ENCODE measurements at places on chromosomes 3 and 15. TPM values are rescaled to one million over a fixed set of nuclear protein-coding genes. Genes with fewer than 3 reads are reported as not detected.

Gene CCK
- not detected for total RNA-seq

Gene NSMCE3
- total RNA-seq = 11.4 TPM

Gene TICRR
- total RNA-seq = 5.1 TPM

Gene UNC13C
- total RNA-seq = not detected

- no peak overlapping the region for H3K27ac ChIP-seq
- H3K27me3 ChIP-seq = no peaks in the 10 kb centered on the region
- no peak for DNase-seq
- no peaks in the 10 kb centered on the region for H3K36me3 ChIP-seq
- no peaks in the 10 kb centered on the region for H3K4me1 ChIP-seq
Observed at GRCh38 chr3:76841747-76842146, 198.2 kb upstream of the ROBO2 start.

- no peaks in the 10 kb centered on the region for H3K4me1 ChIP-seq
- no peaks in the 10 kb centered on the region for H3K27me3 ChIP-seq
- no peak overlapping the region for H3K27ac ChIP-seq
- no peak for DNase-seq
- H3K36me3 ChIP-seq = no peaks in the 10 kb centered on the region
Observed at GRCh38 chr3:7421065-7421464, 560.1 kb downstream of the GRM7 start.

GRCh38 chr3:128470134-128470899 is 3.6 kb upstream of the DNAJB8 start:
- H3K4me3 ChIP-seq = no peak overlapping the region
- peaks cover 36% of the 10 kb centered on the region for H3K27me3 ChIP-seq
- no peaks in the 10 kb centered on the region for H3K4me1 ChIP-seq
- no peak overlapping the region for H3K27ac ChIP-seq

GRCh38 chr3:186519021-186519658 is 25.0 kb downstream of the CRYGS start:
- H3K36me3 ChIP-seq = no peaks in the 10 kb centered on the region
- no peak overlapping the region for H3K4me3 ChIP-seq
- no peak overlapping the region for H3K27ac ChIP-seq
- H3K4me1 ChIP-seq = no peaks in the 10 kb centered on the region

GRCh38 chr15:26848498-26848897 is 18.4 kb upstream of the GABRA5 start:
- H3K36me3 ChIP-seq = no peaks in the 10 kb centered on the region
- no peaks in the 10 kb centered on the region for H3K27me3 ChIP-seq
- no peaks in the 10 kb centered on the region for H3K4me1 ChIP-seq
- H3K27ac ChIP-seq = no peak overlapping the region
- no peak overlapping the region for H3K4me3 ChIP-seq
- DNase-seq = no peak

All from HFFc6 (cell line).